Muscle of arm (tissue), 14 donors: ENCODE measurements at places on chromosomes 13 and 19.

DNA sequence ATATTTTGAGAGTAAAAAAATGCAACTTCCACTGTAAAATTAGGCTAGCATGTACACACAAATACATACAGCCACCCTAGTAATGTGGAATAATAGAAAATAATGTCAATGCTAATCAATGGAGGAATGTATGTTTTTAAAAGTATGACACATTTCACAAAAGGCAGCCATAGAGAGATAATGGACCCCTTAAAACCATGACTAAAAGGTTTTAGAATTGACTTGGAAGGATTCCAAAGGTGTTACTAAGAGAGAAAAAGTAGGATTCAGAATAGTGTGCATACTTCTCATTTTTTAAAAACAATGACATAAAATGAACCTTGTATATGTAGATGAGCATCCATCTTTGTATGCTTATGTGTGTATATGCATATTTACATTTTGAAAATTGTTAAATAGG lies 597.9 kb upstream of the PCDH9 start:
- no peak for DNase-seq

GRCh38 chr19:1210227-1210538 lies 4.6 kb downstream of the STK11 start:
- DNase-seq, result no peak

- no peak for DNase-seq
Observed at GRCh38 chr19:32308431-32309077, 36.9 kb upstream of the ZNF507 start.

DNA sequence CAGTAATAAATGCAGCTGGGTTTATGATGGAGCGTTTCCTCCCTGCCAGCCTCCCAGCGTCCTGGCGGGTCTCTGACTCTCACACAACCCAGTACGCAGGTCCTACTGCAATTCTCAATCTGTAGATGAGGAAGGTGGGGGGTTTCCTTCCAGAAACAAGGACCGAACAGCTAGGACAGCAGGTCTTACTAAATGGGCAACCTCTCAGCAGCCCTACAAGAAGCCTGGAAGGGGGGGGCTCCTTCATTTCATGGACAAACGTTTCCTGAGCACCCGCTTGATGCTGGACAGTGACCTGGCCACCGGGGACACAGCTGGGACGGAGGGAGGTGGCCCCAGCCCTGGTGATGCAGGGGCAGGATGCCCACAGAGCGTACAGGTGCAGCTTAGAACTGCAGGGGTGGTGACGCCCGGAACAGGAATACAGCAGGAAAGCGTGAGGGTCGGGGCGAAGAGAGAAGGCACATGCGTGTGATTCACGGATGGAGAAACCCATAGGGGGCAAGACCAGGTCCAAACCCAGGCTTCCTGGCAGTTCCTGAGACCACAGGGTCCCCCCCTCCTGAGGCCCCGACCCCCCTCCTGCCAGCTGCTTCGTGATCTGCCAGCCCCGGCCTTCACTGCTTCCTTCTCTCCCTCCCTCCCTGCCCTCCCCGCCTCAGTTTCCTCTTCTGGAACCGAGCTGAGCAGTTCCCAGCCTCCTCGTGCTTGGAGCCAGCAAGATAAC lies 732 bp upstream of the C2CD4C start:
- DNase-seq, result no peak

- no peak for DNase-seq
Observed at GRCh38 chr13:111361046-111361872, 40.8 kb downstream of the TEX29 start.

DNA sequence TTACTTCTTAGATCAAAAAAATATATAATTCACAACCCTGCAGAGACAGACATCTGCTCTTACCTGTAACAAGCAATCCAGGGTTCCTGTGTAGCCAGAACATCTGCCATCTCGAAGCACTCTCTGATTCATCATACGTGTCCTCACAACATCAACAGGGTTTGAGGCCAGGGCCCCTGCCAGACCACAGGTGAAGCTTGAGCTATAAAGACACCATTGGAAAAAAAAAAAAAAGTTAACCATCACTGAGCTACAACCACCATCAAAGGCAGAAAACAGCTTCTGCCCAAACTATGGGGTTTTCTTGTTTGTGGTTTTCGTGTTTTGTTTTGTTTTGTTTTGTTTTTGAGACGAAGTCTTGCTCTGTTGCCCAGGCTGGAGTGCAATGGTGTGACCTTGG lies 19.3 kb downstream of the SLC25A30 start:
- DNase-seq, result no peak

DNA sequence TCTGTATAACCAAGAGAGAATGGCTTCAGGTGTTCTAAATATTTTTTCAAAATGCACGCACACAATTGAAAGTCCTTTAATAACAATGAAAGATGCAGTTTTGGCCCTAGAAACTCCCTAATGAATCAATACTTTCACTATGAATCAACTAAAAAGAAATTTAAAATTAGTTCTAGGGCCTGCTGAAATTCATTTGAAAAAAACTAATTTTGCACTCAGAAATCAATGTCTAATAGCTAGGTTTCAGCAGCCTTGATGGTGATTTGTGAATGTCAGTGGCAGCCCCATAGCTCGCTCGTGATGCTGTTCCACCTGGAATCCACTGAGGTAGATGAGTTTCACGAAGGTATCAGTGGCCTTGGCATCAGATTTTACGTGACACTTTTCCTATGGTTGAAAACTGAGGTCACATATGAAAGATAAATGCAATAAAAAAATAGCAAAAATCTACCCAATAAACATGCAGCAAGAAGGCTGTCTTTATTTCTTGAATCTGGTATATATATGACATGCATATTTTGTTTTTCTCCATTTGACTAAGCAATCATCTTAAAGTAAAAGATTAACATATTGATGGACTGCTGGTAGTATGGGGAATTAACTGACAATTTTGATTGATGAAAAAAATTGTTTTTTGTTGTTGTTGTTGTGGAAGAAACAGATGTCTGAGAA lies 141.0 kb downstream of the AKAP11 start:
- no peak for DNase-seq

DNA sequence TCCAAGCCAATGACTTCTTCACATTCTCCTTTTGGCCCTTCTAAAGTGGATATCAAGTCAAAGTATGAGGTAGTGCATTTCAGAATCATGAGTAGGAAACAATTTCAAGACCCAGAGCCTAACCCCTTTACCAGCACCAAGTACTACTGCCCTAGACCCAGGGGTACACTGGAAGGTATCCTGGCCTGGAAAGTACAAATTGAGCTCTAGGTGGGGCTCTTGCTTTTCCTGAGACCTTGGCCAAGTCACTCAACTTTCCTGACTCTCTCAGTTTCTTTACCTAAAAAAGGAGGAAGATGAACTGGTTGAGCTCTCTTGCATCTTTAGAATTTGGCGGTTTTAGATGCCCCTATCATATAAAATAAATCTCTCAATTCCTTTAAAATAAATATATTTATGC lies 204.7 kb downstream of the FGF14 start:
- no peak for DNase-seq

- DNase-seq, result no peak
Observed at GRCh38 chr19:50406156-50406820, 12.4 kb upstream of the SPIB start.

GRCh38 chr19:10861103-10861651 lies 10.2 kb upstream of the CARM1 start:
- DNase-seq, result no peak

DNA sequence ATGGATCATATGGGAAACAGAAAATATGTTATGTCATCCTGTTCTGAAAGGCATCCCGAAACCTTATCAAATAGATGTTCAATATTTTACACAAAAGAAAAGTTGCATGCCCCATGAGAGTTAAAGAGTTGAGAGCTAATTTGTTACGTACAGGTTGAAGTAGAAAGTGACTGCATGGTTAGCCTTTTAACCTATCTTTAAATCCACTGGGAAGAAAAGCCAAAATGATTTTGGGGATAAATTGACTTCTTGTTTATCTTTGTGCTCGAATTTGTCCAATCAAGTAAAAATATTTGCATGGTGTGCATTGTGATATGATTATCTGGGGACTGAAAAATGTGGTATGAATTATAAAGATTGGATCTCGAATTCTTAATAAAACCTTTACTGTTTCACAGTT lies 230.1 kb downstream of the POSTN start:
- DNase-seq, result no peak

DNA sequence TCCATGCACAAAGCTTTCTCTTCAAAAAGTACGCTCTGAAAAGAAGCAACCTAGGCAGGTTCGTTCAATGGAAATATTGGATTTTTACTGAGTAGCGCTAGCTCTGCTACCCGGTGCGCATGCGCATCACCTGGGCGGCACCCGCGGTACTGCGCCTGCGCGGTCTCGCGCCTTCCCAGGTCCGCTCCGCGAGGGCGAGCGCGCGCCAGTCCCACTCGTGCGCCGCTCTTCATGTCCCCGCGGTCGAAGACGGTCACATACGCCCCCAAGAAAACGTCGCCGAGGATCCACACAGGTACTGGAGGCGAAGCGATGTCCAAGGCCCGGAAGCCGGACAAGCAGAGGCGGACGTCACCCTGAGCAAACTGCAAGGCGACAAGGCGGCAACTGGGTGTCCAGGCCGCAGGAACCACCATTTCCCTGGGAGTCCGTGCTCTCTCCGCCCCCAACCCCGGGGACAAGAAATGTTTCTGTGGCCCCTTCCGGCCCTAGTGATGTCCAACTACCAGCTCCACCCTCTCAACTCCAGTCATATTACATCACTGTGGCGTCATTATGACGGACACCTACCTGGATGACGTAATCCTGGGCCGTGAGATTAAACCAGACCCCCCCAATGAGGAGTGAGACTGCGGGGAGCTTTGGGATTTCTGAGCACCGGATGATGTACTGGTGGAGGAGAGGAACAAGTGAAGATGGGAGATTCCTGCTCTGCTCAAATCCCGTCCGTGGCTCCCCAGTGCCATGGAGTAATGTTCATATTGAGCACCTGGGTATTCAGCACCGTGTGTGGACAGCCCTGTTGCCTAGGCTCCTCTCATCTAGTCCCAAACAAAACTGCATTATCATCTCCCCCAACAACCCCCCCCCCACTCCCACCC lies 4.8 kb upstream of the KCNC3 start:
- peak; percentile 80 for DNase-seq

DNA sequence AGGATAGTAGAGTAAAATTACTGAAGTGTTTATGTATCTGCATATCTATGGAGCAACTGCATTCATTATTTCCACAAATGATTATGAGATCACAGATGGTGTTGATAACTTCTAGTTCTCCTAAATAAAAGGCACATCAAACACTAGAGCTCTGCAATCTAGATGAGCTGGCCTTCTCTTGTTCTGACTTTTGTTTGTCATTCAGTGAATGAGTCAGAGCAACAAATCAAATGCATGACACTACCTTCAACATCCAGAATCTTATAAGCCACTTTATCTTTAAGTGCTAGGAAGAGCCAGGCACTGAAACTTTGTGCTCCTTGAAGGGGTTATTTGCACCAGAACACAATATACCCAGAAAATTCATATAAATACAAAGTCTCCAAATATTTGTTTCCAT lies 456.0 kb downstream of the PCDH17 start:
- no peak for DNase-seq

GRCh38 chr19:28608292-28608691 lies 604.7 kb downstream of the UQCRFS1 start:
- DNase-seq, result no peak

- DNase-seq, result no peak
Observed at GRCh38 chr13:35886332-35887114, 244.7 kb downstream of the DCLK1 start.

DNA sequence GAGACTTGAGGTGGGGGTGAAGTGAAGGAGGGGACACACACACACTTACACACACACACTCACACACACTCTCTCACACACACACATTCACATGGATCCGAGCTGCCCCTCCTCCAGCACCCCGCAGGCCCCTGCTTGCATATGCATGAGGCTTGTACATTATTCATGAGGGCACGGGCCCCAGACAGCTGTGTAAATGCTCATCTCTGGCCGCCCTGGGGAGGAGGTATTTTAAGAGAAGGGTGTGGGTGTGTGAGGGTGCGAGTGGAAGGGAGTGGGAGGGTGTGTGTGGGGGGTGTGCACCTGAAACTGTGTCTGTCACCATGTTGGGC lies 2.4 kb downstream of the NCAN start:
- no peak for DNase-seq

DNA sequence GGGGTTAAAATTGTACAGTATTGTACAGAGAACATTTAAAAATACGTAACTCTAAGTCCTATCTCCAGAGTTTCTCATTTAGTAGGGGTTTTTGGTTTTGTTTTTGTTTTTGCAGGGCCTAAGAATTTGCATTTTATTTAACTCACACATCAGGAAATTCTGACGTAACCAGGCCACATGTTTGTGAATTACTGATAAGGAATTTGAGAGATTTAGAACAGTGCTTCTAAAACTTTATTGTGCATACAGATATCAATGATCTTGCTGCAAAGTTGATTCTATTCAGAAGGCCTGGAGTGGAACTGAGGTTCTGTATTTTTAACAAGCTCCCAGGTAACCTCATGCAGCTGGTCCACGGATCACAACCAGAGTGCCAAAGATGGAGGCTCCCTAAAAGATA lies 49.3 kb downstream of the LIG4 start:
- DNase-seq, result no peak

DNA sequence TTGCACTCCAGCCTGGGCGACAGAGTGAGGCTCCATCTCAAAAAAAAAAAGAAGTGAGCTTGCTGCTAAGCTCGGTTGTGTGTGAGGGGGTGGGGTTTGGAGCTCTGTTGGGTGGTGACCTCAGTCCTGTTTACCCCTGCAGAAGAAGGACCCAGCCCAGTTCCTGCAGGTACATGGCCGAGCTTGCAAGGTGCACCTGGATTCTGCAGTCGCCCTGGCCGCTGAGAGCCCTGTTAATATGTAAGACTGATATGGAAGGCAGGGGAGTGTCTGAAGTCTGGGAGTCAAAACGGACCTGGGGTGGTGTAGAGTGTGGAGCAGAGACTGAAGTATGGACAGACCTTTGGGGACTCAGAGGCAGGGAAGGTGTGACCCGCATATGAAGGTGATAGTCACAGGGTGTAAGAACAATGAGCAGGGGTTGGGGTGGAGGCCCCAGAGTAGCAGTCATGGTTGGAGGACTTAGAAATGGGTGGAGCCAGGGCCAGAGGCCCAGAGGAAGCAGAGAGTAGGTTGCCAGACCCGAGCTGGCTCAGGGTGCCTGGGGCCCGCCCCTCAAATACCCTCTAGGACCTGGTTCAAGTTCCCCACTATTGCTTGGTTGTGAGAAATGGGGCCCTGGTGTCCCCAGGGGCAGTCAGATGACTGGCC lies 13.2 kb downstream of the CLASRP start:
- no peak for DNase-seq

GRCh38 chr13:41706152-41706551 lies 248.8 kb downstream of the RGCC start:
- DNase-seq, result no peak

DNA sequence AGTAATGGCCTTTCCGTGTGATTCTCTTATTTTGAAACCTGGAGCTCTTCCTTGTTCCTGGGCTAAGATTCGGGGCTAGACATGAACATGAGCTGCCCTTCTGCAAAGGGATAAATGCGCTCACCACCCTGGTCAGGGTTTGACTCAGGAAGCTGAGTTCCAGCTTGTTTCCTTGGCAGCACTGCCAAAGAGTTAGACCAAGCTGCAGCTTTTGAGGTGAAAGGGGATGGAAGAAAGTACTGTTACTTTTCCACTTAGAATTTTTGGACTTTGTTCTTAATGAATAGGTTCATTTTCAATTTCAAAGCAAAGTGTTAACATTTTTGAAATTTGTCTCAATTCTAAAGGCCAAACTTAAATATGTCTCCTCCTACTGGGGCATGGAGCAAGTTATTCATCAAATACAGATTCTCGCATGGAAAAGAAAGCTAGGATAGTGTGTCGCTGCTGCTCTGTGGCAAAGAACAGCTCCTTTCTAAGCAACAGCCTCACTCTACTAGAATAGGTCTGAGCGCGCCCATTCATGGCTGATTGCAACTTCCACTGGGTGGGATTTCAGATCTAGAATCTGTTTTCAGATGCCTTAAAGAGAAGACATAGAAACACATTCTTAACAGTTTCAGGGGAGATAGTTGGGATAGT lies 2.2 kb downstream of the RGCC start:
- DNase-seq, result no peak
